ENCODE measurements at places on chromosomes 16 and 17.

GRCh38 chr16:72969812-72970211, 78.1 kb downstream of the ZFHX3 start:
- no peak for DNase-seq

GRCh38 chr16:53732296-53732929, 28.5 kb downstream of the FTO start:
- no peak for DNase-seq

- DNase-seq, result no peak
These were observed 15.4 kb upstream of the SEZ6 start for GRCh38 chr17:29021226-29021625.

GRCh38 chr16:69120096-69120664, 12.2 kb downstream of the CHTF8 start:
- DNase-seq, result no peak

DNA sequence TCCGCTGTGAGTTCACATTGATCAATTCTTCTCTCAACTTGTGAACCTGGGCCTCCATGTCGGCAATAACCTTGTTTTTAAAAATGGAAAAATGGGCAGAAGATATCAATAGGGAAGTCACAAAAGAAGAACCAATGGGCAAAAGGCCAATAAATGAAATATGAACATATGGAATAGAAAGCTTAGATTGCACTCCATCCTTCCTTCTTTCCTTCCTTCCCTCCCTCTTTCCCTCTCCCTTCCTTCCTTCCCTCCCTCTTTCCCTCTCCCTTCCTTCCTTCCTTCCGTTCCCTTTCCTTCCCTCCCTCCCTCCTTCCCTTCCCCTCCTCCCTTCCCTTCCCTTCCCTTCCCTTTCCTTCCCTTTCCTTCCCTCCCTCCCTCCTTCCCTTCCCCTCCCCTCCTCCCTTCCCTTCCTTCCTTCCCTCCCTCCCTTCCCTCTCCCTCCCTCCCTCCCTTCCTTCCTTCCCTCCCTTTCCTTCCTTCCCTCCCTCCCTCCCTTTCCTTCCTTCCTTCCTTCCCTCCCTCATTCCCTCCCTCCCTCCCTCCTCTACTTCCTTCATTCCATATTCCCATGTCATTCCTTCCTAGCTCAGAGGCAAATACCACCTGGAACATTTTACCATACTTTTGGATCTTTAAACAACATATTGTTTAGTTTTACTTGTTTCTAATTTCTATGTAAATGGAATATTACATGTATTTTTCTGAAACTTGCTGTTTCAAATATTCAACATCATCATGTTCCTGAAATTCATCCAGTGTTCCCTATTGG, 290.7 kb upstream of the AXIN2 start:
- DNase-seq, result no peak

- peak; percentile 49 for DNase-seq
These were observed 151.2 kb downstream of the TANC2 start for GRCh38 chr17:63116967-63117830.

DNA sequence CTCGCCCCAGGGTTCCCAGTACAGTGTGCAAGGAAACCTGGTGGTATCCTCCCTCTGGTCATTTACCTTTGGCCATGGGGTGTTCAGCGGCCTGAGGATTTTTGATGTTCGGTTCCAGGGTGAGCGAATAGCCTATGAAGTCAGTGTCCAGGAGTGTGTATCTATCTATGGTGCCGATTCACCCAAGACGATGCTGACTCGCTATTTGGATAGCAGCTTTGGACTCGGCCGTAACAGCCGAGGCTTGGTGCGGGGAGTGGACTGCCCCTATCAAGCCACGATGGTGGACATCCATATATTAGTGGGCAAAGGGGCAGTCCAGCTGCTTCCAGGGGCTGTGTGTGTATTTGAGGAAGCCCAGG, 1.2 kb downstream of the AOC2 start:
- DNase-seq, result no peak

GRCh38 chr16:53202398-53202797, 147.6 kb downstream of the CHD9 start:
- no peak for DNase-seq

DNA sequence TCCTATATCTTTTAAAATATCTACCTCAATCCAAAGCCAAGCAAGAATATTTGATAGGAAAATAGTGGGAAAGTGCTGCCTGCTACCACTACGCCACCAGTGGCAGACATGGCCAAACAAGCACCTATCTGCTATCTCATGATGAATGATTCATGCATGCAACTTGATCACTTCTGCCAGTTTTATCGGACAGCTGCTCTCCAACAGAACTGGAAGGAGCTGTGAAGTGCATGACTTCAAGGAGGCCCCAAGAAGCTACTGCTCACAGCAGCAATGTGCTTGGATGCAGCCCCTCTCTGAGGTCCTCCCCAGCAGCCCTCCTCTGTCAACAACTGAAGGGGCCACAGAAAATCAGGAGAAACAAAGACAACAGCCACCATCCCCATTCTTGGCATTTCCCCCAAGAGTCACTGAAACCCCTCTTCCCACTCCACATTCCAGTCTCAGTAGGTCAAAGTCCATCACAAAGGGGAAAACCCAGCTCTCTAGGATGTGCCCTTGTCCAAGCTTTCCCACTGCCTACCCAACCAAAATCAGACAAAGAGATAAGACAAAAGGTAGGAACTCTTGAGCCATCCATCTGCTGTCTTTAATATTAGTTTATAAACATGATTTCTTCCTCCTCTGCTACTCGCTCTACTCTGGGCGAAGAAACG, 215.3 kb downstream of the C16orf78 start:
- peak; percentile 81 for DNase-seq

DNA sequence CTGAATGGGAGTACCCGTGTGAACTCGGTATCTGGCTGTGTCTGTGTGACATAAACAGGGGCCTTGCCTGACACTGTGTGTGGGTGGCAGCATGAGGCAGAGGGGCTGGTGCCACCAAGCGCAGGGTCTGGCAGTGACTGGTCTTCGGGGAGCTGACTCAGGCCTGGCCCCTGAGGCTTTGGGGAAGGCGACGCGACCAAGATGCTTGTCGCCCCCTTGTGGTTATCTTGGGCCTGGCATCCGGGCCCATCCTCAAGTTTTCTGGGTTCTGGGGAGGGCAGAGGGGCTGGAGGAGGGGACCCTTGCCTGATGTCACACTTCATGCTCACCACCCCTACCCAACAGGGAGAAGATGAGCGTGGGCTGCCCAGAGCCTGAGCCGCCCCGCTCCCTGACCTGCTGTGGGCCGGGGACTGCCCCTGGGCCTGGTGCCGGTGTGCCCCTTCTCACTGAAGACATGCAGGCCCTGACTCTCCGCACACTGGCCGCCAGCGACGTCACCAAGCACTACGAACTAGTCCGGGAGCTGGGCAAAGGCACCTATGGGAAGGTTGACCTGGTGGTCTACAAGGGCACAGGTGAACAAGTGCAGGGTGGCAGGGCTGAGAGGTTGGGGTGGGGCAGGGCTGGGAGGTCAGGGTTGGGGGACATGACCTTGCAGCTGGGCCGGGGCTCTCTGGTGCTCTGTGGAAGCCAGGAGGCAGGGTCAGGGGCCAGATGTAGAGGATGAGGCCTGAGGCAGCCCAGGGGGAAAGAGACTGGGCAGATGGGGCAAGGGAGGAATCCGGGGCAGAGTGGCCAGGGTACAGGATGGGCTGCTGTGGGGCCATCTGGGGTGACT, 24.9 kb downstream of the SBK1 start:
- peak; percentile 48 for DNase-seq

DNA sequence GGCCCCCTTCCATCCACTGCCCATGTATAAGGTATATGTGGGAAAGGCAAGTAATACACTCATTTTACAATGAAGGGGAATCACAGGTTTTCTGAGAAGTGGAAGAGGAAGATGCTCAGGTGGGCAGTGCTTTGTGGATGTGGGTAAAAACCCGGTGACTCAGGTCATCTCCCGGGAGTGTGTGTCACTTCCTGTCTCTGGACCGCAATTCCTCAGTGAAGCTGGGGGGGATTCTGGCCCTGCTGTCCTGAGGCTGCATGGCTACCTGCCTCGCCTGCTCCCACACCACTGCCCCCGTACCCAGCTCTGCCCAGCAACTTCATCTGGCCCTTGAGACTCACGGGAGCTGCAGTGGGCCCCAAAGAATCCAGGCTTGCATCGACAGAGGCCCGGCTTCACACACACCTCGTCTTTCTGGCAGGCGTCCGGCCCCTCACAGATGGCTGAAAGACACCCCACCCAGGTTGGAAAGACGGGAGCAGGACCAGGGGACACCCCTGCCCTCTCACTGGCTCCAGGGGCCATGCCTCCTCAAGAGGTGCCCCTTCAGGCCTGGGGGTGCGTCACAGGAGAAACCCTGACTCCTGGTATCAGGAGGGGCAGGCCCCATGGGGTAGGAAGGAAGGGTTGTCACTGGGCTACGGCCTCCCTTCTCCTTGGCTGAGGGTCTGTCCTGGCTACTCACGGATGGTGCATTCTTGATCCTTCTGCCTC, 882 bp downstream of the SCARF1 start:
- DNase-seq, result no peak

DNA sequence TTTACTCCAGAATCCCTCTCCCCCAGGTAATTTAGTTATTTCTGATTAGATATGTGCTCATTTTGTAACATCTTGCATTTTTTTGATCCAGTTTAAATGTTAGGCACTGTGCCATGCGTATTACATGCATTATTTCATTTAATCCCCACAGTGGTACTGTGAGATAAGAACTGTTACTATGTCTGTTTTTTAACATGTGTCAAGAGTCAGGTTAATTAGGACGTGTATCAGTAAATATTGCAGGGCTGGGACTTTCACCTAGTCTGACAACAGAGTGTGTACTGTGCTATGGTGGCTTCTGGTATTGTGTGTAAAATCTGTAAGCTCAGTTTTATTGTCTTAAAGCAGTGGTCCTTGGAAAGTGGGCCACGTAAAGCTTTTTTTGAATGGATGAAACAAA, 10.6 kb downstream of the RSPRY1 start:
- DNase-seq, result no peak

DNA sequence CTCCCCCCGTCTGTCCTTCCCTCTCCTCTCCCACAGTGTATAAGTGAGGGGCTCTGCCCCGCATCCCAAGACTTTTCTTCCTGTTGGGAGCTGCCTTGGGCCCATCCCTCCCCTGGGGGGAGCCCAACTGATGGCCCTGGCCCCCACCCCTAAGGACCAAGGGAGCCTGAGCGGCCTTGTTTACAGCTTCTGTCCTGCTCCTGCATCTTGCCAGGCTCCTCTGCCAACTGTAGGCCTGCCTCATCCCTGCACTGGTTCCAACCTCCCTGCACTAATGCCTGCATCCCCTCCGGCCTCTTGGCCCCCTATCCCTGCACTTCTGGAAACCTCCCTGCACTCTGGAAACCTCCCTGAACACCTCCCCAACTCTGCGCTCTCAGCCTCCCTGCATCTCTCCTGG, 1.4 kb upstream of the PAGR1 start:
- DNase-seq, result no peak

- DNase-seq, result no peak
These were observed 15.3 kb downstream of the CD300LB start for GRCh38 chr17:74515941-74516340.

DNA sequence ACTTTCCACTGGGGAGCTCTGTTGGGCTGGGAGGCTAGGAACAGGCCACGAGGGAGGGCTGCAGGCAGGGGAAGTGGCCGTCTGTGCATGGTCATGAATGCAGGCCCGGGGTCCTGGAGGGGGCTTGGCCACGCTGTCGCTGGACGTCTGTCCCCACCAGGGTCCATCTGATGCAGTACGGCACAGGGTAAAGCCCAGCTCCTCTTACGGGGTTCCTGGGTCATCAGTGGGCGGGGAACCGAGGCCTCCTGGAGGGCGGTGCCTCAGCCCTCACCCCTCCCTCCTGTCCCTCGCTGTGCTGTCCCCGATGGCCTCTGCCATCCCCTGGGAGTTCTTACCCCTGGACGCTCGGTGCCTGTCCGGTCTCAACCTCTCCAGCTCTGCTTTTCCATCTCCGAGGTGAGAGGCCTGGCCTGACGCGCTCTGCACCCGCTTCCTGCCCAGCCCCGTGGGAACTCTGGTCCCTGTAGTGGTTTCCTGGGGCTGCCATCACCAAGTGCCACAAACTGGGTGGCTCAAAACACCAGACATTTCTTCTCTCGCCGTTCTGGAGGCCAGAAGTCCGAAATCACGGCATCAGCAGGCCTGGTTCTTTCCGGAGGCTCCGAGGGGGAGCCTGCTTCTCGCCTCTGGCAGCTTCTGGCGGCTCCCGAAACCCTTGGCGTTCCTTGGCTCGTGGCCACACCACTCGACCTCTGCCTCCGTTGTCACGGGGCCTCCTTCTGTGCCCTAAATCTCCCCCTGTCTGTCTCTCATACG, 182.8 kb downstream of the SEC14L1 start:
- DNase-seq, result peak; percentile 87

- DNase-seq, result no peak
These were observed 2.2 kb upstream of the LIMD2 start for GRCh38 chr17:63701868-63702720.

- DNase-seq, result peak; percentile 79
These were observed 108.5 kb upstream of the XYLT1 start for GRCh38 chr16:17578981-17579874.

DNA sequence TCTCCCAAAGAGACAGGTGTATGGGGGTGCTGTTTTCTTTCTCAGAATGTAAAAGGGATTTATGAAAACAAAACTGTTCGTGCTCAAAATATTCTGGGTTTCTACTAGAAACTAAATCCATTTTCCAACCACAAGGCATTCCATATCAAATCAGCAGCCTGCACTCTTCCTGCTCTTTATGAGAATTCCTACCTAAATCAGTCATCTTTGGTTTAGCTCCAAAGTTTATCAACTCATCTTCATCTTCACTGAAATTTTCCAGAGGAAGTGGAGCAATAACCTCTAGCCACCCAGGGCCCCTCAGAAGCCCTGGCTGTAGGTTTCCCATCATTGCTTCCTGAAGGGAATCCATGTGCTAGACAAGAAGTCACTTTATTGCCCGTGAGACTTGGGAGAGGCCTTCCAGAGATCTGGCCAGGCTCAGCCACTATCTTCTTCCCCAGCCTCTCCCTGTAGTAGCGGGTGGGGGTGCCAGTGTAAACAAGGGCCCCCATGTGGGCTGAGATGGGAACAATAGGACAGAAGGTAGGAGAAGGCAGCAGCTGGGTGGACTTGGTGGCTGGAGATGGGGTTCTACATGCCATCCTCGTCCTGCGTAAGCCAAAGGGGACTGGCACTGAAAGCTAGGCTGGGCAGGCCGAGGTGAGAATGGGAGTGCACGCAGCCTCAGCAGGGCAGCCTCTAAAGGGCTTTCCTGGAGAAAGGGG, 22.0 kb upstream of the ALDH3A1 start:
- peak; percentile 18 for DNase-seq

DNA sequence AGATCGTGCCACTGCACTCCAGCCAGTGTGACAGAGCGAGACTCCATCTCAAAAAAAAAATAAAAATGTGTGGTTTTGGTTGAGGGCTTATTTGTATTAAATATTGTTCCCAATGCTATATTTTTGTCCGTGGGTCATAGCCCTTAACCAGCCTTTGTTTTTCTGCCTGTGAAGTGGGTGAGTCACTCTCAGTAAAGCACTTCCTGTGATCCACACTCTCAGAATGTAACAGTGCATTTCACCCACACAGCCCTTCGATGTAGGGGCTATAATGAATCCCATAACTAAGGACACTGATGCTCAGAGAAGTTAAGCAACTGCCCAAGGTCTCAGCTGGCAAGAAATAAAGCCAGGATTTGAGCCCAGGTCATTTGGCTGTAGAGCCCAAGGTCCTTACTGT, 34.7 kb upstream of the POLR3E start:
- DNase-seq, result peak; percentile 28

GRCh38 chr17:10059684-10060211, 138.7 kb downstream of the GAS7 start:
- DNase-seq, result peak; percentile 10

All from choroid plexus epithelial cell (primary cell).